ENCODE measurements at places on chromosomes 5 and 9.
A peak's percentile ranks its signal among the peaks of the same experiment; 100 is the strongest.

- DNase-seq = no peak
These were observed 1.9 kb upstream of the ANKRD18A start for GRCh38 chr9:38622288-38622674.

DNA sequence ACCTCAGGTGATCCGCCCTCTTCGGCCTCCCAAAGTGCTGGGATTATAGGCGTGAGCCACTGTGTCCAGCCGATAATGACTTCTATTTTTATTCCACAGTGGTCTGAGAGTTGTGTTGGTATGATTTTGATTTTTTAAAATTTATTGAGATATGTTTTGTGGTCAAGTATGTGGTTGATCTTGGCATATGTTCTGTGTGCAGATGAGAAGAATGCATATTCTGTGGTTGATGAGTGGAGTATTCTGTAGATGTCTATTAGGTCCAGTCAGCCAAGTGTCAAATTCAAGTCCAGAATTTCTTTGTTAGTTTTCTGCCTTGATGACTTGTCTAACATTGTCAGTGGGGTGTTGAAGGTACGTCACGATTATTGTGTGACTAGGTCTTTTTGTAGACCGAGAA, 338.2 kb upstream of the TARS1 start:
- no peak for DNase-seq

- DNase-seq = peak; percentile 71
These were observed 27.9 kb downstream of the SPRY4 start for GRCh38 chr5:142296914-142297417.

DNA sequence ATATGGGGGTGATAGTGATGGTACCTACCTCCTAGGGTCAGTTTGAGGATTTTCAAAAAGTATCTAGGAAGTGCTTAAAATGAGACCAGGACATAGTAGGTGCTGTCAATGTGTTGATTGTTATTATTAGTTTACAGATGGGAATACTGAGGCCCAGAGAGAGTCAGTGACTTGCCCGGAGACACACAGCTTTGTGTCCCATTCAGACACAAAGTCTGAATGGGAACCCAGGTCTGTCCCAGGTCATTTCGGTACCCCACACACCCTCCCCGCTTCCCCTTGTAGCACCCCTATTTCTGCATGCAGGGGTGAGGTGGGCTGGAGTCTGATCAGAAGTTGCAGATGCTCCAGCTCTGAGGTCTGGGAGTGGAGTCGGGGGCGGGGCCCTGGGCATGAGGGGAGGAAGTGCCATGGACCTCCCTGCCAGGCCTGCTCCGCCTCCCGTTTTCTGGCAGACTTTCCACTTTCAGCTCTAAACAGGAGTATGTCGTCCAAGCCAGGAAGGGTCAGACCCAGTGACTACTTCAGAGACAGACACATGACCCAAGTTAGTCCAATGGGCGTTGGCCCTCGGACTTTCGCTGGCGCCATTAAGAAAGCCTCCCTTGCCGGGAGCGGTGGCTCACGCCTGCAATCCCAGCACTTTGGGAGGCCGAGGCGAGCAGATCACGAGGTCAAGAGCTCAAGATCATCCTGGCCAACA, 3.2 kb upstream of the DBN1 start:
- DNase-seq = no peak

- no peak for DNase-seq
These were observed 90.0 kb downstream of the PCSK1 start for GRCh38 chr5:96343094-96343493.

DNA sequence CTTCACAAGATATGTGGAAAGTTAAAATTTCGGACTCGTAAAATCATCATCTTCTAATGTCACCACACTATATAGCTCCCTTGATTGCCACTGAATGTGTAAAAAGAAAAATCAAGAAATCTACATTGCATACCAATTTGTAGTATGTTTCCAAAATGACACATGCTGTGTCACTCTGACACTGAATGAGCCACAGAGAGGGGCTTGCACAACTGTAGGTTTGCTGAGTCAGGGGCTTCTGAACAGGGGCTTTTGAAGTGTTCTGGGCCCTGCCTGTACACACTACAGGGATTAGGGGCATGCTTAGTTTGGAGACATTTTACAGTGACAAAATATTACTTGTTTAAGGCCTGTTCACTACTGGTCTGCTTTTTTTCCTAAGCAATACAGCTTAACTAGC, 234.4 kb upstream of the GRAMD2B start:
- no peak for DNase-seq
